ENCODE measurements at places on chromosomes 6 and 20.

- DNase-seq = no peak
These were observed 2.3 kb downstream of the THBS2 start for GRCh38 chr6:169251371-169251802.

DNA sequence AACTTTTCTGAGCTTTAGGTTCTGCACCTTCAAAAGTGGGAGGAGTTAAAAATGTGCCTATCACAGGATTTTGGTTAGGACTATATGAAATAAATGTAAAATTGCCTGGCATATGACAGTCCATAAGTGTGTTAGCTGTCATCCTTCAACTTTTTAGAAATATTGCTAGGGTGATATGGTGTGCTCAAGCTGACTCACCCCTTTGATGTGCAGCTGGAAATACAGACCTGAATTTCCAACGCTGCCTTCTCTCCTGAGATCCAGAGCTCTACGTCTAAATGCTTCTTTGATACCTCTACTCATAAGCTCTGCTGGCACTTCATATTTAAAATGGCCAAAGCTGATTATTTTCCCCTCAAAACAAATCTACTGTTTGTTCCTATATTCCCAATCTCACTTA, 2.7 kb downstream of the SLC35B3 start:
- no peak for DNase-seq

GRCh38 chr6:34238585-34239499, 2.2 kb downstream of the HMGA1 start:
- DNase-seq = no peak

DNA sequence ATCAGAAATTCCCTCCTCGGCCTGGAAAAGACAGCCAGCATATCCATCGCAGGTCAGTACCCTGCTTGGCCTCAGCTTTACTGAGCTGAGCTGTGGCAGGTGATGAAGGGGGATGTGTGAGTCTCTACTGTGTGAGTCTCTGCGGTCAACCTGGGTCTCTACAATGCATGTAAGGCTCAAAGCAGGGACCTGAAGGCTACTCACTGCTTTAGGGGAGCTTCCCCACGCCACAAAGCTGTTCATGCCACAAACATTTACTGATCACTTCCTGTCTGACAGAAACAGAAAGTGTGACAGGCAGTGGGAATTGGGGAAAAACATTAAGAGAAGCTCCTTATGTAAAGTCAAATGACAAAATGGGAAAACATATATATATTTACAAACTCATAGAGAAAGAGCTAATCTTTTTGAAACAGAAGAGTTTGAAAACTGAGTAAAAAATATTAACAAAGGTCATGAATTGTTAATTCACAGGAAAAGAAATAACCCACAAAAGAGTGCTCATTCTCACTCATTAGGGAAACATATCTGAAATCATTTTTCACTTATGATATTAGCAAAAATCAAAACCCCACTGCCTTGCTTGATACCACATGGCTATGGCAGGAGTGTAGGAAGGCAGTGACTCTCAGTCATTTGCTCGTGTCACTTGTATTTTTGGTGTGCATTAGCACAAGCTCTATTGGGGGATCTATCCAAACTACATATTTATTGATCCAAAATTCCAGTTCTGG, 5.8 kb downstream of the BTN3A3 start:
- DNase-seq = no peak

DNA sequence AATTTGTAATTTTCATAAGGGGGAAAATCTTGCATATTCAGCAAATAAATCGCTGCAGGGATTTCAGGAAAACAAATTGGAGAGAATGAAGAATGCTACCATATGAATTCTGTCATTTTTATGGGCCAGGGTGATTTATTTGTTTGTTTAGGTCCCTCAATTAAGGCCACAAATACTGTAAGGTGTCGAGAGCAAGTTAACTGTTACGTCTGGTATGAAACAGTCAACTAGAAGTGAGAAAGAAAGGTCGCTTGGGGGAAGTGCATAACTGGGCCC, 166.9 kb upstream of the TSHZ2 start:
- no peak for DNase-seq

- DNase-seq = no peak
These were observed 361.5 kb downstream of the EPM2A start for GRCh38 chr6:145373826-145374225.

DNA sequence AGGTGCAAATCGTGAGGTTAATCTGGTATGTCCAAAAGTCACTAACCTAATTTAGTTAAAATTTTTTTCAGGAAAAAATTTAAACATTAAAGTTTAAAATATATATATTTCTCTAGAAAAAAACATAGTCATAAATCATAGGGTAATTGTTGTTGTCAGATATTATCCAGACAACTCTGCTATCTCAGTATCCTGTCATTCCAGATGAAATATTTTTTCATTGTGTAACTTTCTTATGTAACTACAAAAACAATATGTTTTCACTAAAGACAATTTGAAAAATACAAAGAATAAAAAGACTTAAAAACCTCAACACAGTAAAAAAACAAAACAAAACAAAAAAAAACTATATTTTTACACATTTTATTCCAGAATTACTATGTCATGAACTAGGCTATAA, 57.6 kb downstream of the TENT5A start:
- no peak for DNase-seq

- no peak for DNase-seq
These were observed 101.7 kb upstream of the PMEPA1 start for GRCh38 chr20:57811374-57812020.

GRCh38 chr6:42452171-42453030, 675 bp upstream of the TRERF1 start:
- DNase-seq = no peak

DNA sequence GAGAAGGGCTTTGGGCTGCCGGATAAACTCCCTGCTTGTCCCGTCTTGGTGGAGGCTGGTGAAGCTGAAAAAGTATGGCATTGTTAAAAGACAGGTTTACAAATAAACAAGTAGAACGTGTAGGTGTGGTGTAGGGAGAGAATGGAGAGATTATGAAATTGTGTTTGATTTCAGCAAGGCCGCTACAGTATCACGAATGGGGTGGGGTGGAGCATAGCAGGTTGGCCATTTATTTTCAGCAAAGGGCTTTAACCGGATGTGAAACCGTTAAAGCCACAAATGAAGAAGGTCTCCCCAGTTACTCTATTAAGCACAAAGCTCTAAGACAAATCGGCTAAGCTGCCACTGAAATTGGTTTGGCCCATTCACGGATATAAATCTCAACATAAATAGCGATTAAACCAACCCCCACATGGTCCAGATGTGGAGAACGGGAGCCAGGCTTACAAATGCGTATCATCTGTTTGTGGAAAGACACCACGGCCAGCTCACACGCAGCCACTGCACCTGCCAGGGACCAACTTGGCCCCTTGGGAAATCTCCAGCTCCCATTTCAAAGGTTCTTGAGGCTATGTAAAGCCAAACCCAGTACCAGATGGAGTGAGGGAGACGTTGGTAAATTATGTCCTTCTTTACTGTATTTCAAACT, 94.0 kb downstream of the ZMYND8 start:
- no peak for DNase-seq

DNA sequence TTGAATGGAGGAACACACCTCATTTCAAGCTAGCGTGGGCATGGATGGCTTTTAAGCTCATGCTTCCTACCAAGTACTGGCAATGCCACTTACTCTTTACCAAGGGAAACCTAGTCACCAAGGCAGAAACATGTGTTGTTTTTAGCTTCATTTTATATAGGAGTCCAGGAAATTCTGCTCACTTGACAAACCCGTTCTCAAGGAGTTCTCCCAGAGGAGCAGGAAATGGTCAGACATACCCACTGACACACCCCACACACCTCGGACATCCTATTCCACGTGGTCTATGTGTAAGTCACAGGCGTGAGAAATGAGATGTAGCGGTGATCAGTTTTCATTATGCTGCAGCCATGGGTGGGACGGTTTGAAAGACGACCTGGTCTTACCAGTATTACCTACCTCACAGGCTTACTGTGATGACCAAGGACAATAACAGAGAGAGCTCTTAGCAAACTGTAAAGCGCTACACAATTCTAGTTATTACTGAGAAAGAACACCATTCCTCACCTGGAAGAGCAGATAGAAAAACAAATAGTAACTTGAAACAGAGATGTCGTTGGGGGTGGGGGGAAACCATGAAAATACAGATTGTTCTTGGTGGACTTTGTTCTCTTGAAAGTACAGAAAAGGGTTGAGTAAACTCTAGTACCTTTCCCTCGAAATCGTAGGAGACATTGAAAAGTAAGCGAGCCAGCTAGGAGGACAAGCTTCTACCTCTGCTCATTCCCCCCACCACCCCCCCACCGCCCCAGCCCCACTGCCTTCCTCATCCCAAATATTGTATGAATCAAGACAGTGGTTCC, 1.7 kb downstream of the CNKSR3 start:
- DNase-seq = no peak

DNA sequence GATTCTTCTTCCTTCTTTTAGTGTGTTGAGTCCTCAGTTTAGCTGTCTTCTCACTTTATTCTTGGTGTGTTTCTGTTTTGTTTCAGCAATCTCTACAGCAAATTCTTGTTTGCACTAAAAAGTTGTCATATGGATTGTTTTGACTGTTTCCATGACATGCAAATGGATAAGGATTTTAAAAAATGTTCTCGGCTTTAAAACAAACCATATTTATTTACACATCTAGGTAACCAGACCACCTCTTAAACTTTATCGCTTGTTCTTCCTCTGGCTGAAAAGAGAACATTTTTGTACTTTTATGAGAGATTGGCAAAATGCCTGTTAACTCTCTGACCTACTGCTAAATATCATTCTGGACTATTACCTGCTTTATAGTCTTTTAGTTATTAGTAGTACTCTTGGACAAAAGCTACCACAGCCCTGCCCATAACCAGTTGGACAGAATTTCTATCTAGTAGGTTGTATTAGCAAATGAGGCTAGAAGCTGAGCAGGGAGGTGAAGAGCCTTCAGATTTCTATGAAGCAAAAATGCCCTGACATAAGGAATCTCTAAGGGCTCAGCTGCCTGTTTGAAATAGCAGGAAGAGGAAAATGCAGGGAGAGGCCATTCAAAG, 268.3 kb downstream of the CD109 start:
- DNase-seq = no peak

- DNase-seq = no peak
These were observed 119.8 kb downstream of the NFATC2 start for GRCh38 chr20:51422514-51423289.

GRCh38 chr20:5973172-5973571, 22.7 kb downstream of the MCM8 start:
- no peak for DNase-seq

GRCh38 chr20:62776692-62777527, 19.4 kb upstream of the MRGBP start:
- DNase-seq = no peak

DNA sequence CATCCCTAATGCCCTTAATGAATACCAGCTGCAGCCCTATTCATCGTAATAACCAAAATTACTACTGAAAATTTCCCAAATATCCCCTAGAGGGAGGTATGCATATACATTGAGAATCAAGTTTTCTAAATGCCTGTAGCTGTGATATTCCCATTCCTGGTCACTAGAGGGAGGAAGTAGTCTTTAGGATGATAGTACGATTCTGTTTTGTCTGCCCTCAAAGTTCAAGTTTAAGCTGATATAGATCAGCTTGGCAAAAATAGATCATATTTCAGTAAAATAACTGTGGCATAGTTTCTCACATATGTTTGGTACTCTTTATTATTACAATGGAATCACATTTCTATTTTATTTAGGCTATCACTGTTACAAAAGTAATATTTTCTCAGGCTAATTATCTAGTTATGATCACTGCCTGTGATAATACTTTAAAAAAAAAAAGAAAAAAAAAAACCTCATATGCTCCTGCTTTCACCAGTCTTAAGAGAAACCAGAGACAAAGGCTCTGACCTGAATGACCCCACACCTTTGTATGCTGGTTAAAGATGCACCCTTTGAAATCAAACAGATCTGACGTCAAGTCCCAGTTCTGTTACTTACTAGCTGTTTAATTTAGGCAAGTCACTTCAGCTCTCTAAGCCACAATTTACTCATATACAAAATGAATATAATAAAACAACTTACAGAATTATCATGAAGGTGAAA, 11.0 kb downstream of the TSPYL1 start:
- no peak for DNase-seq

- no peak for DNase-seq
These were observed 16.1 kb downstream of the E2F3 start for GRCh38 chr6:20417819-20418218.

GRCh38 chr6:152241013-152241766, 396.0 kb downstream of the SYNE1 start:
- DNase-seq = no peak

DNA sequence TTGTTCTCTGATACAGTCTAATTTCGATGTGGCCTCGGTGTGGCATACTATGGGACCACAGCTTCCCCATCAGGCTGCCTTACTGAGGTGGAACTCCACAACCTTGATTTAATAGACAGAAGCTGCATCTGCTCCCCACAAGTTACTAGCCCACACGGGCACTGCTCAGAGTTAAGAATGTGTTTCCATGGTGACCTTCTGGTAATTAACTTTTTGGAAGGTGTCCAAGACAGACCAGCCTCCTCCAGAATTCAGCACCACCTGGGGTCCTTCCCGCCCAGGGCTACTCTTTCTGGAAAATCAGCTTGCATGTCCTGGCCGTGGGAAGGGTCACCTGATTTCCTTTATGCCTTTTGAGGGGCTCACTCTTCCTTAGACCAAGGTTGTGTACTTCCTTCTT, 48.7 kb upstream of the CDH4 start:
- DNase-seq = peak; percentile 54

DNA sequence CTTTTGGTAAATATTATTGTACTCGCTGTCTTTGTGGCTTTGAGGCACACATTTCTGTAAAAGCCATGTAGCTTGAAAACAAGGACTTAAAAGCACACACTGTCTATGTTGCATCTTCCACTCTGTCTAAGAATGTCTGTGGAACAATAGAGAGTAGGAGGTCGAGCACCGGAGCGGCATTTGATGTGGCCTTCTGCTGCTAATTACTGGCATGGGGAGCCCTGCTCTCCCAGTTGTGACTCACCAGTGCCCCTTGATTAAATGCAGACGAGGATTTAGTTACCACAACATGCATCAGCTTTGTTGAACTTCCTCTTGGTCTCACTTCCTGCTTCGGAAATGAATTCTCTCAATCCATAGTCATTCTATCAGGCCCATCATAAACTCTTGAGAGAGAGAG, 680.7 kb upstream of the SLC35B3 start:
- DNase-seq = no peak

Measured in ascending aorta (tissue), 2 donors.